ENCODE measurements at places on chromosomes 5 and 9.

GRCh38 chr5:83256091-83256780 is 178.9 kb downstream of the XRCC4 start:
- DNase-seq, result no peak

GRCh38 chr9:77793849-77794248 is 145.7 kb upstream of the GNA14 start:
- no peak for DNase-seq

GRCh38 chr9:85740787-85741094 is 1.0 kb downstream of the AGTPBP1 start:
- no peak for DNase-seq

DNA sequence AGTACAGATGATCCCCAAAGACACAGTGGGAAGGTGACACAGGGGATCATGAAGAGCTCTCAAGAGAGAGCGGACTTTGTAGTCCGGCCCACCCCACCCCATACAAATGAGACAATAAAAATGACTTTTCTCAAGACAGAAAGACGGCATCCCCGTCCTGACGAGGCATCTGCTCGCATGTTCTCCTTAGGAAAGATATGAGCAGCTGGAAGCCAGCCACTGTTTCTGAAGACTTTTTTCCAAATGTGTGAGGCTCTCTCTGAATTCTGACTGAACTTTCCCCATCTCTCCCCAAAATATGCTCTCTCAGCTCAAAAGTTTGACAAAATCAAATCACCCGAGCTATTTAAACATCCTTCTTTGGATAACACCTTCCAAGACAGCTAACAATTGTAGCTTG is 105.2 kb downstream of the RFK start:
- DNase-seq, result no peak

DNA sequence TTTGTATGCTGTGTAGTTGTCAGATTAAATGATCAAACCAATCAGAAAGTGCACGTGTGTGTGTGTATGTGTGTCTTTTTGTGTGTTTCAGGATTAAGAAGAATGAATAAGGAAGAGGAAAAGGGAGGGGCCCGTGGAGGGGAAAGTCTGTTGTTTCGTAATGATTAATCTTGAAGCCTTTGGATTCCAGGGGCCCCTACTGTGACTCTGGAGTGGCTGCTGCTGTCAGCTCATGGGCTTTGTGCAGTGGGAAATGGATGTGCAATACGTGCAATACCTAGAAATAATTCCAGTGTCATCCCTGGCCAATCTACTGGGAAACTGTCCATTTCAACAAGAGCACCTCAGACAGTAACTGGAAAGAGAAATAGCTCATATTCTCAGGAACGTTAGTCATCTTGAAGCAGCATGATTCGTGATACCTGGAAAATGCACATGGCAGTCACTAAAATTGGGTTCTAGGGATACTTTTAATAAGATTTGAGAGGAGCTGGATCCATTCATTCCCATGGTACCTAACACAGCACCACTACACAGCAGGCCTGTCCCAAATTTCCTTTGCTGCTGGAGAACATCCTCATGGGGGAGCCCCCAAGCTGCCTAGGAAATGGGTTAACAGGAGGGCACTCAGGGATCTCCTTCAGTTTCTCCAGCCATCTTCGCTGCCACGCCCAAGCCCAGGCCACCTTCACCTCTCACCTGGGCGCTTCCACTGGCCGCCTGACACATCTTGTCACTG is 186.3 kb downstream of the NR3C1 start:
- DNase-seq, result no peak

DNA sequence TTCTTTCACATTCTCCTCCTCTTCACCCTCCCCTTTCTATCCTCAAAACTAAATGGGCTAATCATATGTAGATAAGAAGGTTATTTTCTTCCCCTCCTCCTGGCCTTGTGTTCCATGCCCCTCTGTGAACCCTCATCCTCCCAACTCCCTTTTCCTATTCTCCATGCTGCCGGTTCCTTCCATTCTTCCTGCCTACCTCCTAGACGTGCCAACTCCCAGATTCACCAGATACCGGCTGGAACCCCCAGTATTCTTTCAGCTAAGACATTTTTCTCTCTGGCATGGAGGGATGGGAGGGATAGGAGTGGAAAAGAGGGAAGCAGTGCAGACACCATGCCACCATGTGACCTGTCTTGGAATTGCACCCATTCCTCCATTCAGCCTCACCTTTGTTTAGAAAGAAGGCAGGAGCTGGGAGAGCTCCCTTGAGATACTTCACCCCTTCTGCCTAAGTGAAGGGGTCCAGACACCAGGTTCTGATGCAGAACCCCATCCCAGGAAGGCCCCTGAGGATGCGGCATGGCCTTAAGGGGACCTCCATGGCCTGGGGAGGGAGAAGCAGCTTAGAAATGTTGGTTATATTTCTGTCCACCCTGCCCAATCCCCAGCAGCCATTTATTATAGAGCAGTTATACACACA is 4.8 kb downstream of the DNAJB5 start:
- no peak for DNase-seq

GRCh38 chr5:73286896-73287295 is 113.9 kb downstream of the TMEM174 start:
- DNase-seq, result no peak

- DNase-seq, result no peak
Measured at GRCh38 chr5:168073991-168074800, 217.2 kb upstream of the WWC1 start.

- no peak for DNase-seq
Measured at GRCh38 chr5:138635265-138635664, 60.1 kb upstream of the HSPA9 start.

- no peak for DNase-seq
Measured at GRCh38 chr9:88084357-88085183, 53.7 kb downstream of the SPATA31C2 start.

- no peak for DNase-seq
Measured at GRCh38 chr5:73625944-73626811, at the start of gene ARHGEF28. Gene ARHGEF28, plus strand, starts transcription at chr5:73626196. Its CDS starts 58,656 bp downstream, at chr5:73684852.

GRCh38 chr9:86695910-86696424 is 251.3 kb downstream of the GAS1 start:
- no peak for DNase-seq

- no peak for DNase-seq
Measured at GRCh38 chr9:124886866-124887492, 25.0 kb downstream of the ARPC5L start.

GRCh38 chr5:89723907-89724306 is 685.6 kb downstream of the CETN3 start:
- no peak for DNase-seq

DNA sequence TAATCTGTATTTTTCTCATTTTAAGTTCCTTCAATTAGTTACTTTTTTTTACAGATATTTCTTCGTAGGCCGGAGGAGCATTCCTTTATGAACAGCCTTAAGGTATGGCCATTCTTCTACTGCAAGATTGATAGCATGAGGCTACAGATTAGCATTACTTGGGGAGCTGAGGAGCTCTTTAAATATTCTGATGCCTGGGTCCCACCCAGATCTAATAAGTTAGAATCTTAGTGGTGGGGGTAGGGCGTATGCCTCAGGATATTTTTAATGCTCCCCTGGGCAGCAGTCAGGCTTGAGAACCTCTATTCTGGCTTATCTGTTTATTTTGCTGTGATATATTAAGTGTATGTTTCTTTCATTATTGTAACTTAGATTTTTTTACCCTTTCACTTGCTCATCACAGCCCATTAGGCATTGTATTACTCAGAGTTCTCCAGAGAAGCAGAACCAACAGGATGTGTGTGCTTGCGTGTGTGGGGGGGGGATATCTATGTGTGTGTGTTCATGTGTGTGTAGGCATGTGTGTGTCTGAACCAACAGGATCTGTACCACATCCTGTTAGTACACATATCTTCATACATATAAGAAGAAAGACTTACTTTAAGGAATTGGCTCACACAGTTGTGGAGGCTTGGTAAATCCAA is 91.8 kb upstream of the MTAP start:
- no peak for DNase-seq

Data from effector CD8-positive, alpha-beta T cell (primary cell).